ENCODE measurements at places on chromosomes 6 and 20.

GRCh38 chr20:8646033-8646441 lies 422.9 kb upstream of the PLCB4 start:
- DNase-seq = peak; percentile 47

- no peak for DNase-seq
Measured at GRCh38 chr6:163417595-163417994, 3.1 kb downstream of the QKI start.

- DNase-seq = peak; percentile 40
Measured at GRCh38 chr20:1324598-1325172, 4.3 kb downstream of the SDCBP2 start.

DNA sequence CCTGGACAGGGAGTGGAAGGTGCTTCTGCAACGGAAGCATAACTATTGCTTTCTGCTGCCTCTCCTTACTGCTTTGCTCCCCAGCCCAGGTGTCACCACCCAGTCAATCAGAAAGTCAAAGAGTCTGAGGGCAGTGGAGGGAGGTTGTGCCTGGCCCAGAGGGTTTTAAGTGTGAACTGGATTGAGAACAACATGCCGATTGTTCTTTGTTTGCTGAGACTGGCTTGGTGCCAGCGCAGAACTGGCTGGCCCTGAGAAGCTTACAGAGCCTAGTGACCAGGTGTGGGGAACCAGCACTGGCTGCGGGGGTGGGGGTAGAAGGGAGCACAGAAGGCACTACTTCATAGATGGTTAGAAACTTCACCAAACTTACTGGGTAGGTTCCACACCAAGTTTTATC lies 31.1 kb upstream of the ENPP4 start:
- no peak for DNase-seq

DNA sequence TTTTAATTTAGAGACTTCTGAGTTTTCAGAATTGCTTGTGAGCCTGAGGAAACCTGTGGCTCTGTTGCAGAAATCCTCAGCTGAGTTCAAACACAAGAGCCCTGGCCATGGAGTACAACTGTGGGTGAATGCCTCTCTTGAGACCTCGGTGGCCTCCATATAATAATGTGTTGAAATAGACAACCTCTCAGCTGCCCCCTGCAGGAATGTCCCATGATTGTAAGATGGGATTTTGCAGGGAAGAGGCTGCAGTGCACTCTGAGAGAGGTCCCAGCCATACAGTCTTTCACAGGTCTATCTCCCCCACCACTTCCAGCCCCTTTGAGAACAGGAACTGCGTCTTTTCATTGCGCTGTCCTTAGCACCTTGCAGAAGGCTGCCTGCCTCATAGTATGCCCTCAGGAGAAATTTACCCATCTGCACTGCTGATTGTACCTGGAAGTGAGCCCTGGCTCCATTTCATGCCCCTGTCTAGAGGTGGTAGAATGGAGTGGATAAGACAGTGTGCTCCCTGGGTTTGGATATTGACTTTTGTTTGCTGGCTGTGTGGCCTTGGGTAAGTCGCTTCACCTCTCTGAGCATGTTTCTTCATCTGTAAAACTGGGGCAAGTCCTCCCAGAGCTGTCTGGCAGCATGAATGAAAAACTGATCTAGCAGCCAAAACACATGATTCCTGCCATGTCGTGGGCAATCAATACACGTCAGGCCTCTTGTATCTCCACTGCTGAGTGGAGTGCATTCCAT lies 16.8 kb upstream of the CDH22 start:
- DNase-seq = no peak

DNA sequence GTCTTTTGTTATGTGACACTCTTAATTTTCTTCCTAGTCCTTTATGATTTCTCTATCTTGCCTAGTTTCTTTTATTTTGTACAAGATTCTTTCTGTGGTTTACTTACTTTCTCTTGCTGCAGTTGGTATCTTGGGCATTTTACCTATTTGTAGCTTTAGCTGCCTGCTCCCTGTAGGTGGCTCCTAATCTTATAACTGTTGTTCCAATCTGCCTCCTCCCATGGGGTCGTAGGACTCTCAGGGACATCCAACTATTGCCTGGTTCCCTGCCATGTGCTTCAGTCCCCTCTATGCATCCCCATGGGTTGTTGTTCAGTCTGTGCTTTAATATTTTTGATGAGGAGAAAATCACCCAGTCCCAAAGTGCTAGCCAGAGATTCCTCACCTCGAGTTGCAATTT lies 31.4 kb downstream of the RIN2 start:
- no peak for DNase-seq

- peak; percentile 53 for DNase-seq
Measured at GRCh38 chr6:2818593-2818992, 23.1 kb downstream of the SERPINB1 start.

DNA sequence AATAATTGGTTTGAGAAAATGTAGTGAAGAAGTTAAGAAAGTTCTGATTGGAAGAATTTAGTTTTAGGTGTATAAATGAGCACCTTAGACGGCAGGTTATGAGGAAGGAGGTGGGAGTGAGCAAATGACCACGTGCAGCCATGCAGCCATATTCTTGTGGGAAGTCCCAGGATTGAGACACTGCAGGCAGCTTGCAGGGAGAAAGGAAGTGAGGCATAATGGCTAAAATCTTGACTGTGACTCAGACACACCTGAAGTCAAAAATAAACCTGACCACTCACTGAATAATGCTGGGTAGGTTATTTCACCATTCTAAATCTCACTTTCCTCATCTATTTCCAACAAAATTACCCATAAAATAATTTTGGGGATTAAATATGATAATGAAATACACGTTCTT lies 16.6 kb downstream of the DSE start:
- no peak for DNase-seq

DNA sequence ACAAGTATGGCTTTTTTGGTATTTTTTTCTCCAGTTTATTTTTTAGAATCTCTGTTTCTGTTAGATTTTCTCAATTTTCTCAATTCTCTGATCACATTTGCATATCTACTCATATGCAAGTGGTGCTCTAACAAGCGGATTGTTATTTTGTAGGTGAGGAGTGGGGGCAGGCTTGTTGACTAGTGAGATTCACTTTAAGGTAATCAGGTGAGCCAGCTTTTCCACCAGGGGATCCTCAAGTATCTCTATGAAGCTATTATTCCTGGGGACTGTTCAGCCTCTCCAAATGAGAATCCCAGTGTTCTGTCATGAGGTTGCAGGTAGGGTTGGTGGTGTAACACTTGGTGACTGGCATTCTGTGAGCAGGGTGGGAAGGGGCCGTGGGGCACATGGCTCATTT lies 274.3 kb upstream of the FERMT1 start:
- DNase-seq = no peak
